Breast epithelium (tissue), 4 donors: ENCODE measurements at places on chromosomes 1 and 21. TPM values are rescaled to one million over a fixed set of nuclear protein-coding genes. Genes with fewer than 3 reads are reported as not detected.

- H3K4me1 ChIP-seq: no peaks in the 10 kb centered on the region
- no peak overlapping the region for H3K4me3 ChIP-seq
- no peak for DNase-seq
- peaks cover 4% of the 10 kb centered on the region for H3K36me3 ChIP-seq
- H3K27ac ChIP-seq: no peak overlapping the region
Measured at GRCh38 chr1:10337436-10337835, 61.4 kb upstream of the PGD start.

DNA sequence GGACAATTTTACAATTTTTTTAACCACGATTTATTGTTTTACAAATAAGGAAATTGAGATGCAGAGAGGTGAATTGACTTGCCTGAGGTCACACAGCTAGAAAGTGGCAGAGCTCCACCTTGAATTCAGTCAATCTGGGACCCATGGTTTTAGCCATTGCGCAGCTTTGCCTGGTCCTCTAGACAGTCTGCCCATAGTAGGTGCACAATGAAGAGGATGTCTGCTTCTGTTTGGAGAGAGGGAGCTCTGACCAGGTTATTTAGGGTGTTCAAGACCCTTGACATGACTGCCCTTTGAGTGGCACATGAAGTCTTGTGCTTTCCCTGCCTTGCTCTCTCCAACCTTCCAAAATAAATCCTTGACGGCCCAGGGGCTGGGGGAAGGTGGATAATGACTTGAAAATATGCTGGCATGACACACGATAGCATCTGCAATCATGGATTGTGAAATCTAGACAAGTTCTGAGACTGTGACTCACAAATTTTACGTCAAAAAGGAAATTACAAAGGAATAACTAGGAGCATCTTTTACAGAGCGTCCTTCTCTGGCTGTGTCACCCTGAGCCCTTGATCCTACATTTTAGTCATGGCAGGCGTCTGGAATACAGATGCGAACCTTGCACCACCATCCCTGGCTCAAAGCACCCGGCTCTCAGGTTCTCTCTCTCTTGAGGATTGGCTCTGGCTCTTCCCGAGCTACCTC lies 26.2 kb upstream of the ID3 start:
- H3K4me3 ChIP-seq: no peak overlapping the region
- no peaks in the 10 kb centered on the region for H3K27me3 ChIP-seq
- H3K4me1 ChIP-seq: no peaks in the 10 kb centered on the region
- no peaks in the 10 kb centered on the region for H3K36me3 ChIP-seq

DNA sequence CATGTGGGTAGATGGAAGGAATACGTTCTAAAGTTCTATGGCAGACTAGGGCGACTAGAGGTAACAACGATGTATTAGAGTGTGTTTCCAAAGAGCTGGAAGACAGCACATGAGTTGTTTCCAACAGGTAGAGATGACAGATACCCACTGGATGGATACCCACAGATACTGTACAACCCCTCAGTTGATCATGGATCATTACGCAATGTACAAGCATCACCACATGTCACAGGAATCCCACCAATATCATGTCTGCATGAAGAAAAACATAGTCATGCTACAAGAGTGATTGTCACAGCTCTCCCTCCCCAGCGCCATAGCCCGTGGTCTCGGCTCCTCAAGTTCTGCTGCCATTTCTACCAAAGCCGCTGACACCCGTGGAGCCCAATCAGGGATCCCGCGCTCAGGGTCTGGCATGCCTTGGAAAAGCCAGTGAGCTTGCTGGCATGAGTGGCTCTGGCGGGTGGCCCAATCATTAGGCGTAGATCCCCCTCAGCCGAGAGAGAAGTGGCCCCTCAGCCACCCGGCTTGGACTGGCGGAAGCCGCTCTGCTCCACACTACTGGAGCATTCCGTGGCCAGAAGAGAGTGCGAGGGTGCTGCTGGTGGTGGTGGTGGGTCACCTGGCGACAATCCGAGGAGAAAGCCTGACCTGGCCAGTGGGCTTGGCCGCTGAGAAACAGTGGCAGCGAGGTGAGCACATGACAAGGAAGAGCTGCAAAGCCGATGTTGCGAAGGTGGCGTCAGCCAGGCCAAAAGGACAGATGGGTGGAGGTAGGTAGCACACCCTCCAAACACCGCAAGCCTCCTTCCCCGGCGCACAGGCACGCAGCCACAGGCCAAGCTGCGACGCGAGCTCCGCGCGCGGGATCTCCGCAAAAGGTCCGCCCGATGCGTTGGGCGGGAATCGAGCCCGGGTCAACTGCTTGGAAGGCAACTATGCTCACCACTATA lies 65.7 kb upstream of the FCGR2A start:
- H3K27me3 ChIP-seq: peaks cover 26% of the 10 kb centered on the region
- H3K4me3 ChIP-seq: peak overlapping the region; percentile 74
- no peaks in the 10 kb centered on the region for H3K4me1 ChIP-seq
- H3K27ac ChIP-seq: no peak overlapping the region
- H3K36me3 ChIP-seq: no peaks in the 10 kb centered on the region

DNA sequence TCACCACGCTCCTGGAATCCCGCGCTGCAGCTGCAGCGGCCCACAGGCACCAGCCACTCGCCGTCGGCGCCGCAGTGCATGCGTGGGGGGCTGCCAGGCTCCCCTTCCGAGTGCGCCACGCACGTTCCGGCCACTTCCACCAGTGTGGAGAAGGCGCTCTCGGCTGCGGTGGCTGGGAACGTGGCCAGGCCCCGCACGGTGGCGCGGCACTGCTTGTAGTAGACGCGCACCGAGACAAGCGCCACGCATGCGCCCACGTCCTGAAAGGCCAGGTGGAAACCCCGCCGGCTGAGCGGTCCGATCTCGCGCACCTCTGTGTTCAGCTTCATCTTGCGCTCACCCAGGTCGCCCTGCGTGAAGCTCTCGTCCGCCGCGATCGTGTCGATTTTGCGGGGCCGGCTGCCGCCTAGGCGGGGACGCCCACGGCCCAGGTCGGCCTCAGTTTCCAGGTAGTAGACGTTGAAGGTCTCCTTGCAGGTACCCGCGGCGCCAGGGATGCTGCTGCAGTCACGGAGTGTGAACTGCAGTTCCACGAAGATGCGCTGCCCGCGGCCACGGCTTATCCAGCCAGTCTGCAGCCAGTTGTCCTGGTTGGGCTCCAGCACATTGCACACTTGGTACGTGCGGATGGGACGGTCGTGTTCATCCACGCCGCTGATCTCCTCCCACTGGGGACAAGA lies 3.4 kb downstream of the EPHA10 start:
- peaks cover 5% of the 10 kb centered on the region for H3K27me3 ChIP-seq
- no peak overlapping the region for H3K4me3 ChIP-seq
- no peaks in the 10 kb centered on the region for H3K36me3 ChIP-seq

GRCh38 chr1:46491443-46492268 lies 2.0 kb downstream of the DMBX1 start:
- no peak overlapping the region for H3K27ac ChIP-seq
- H3K27me3 ChIP-seq: peaks cover 87% of the 10 kb centered on the region
- no peak for DNase-seq
- H3K4me1 ChIP-seq: peaks cover 6% of the 10 kb centered on the region

GRCh38 chr1:227559499-227559898 lies 3.9 kb upstream of the ZNF678 start:
- DNase-seq: no peak
- H3K36me3 ChIP-seq: no peaks in the 10 kb centered on the region
- no peaks in the 10 kb centered on the region for H3K4me1 ChIP-seq
- no peak overlapping the region for H3K4me3 ChIP-seq

DNA sequence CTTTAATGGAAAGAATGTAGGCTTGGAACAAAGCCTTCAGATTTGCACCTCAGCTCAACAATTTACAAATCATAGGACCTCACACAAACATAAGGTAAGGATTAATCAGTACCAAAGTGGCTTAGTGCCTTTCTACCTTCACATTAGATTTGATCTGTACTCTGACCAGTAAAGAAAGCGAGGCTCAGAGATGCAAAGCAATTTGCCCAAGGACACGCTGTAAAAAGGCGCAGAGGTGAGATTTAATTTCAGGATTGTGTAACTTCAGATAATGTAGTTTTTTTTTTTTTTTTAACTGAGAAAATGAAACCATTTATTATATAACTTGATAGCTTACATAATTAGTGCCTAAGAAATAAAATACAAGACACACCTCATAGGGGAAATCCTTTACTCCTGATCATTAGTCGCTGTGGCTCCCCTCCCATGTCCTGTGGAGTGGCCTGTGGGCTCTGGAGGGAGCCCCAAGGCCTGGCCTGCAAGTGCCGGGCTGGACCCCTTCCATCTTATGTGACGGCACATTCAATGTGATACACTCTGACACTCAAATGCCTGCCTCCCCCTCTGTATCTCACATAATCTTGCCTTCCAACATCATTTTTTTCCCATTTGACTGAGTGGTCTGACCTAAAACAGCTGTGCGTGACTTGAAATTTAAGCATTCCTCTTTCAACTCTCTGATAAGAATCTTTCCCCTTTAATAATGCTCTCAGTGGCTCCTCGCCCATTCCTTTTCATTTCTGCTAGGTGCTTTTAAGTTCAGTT lies 426.5 kb upstream of the DAB1 start:
- H3K4me1 ChIP-seq: no peaks in the 10 kb centered on the region
- no peak overlapping the region for H3K4me3 ChIP-seq
- H3K36me3 ChIP-seq: no peaks in the 10 kb centered on the region

DNA sequence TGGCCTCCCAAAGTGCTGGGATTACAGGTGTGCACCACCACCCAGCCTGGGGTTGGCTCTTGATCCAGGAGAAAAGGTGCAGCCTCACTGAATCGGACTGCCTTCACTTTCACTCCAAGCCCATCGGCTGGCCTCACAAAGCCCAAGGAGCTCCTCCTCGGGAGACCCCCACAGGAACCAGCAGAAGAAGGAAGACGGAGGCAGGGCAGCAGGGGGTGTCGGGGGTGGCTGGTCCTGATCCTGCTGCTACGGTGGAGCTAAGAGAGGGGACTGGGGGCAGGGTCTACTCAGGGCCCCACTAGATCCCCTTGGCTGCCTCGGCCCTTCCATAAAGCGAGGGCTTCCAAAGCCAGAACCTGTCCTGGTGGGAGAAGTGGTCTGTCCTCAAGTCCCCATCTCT lies 93.9 kb downstream of the STUM start:
- peaks cover 5% of the 10 kb centered on the region for H3K4me1 ChIP-seq
- DNase-seq: no peak
- peak overlapping the region; percentile 51 for H3K27ac ChIP-seq
- no peaks in the 10 kb centered on the region for H3K36me3 ChIP-seq
- H3K4me3 ChIP-seq: no peak overlapping the region

- no peaks in the 10 kb centered on the region for H3K27me3 ChIP-seq
- H3K27ac ChIP-seq: no peak overlapping the region
- H3K4me3 ChIP-seq: no peak overlapping the region
- H3K4me1 ChIP-seq: no peaks in the 10 kb centered on the region
Measured at GRCh38 chr1:26378088-26378878, 5.7 kb upstream of the ZNF683 start.

DNA sequence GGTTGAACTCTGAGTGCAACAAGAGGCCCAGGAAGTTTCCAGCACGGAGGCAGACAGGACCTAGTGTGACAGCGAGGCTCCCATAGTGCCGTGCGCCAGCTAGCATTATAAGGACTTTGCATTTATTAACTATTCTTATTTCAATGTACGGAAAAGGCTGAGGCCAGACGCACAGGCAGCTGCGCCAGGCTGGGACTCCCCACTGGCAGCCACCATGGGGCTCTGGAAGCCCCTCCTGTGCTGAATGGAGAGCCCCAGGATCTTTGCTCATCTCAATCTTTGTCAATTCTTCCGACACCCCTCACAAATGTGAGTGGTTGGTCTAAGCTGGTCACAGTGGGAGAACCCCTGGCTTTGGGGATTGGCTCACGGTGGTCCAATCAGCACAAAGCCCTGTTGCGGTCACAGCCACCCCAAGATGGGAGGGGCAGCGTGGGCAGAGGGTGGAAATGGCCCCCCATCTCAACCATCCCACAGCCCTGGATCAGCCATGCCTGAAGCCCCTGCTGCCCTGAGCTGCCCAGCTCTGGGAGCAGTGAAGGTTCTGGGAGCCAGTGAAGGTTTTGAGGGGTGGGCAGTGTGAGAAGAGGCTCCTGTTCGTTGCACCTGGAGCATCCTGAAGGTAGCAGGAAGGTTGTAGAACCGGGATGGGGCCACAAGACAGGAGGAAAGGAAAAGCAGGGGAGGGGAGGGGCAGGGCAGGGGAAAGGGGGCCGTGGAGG lies 59.5 kb upstream of the ADARB1 start:
- DNase-seq: no peak
- no peaks in the 10 kb centered on the region for H3K27me3 ChIP-seq
- H3K27ac ChIP-seq: no peak overlapping the region
- H3K4me3 ChIP-seq: no peak overlapping the region

The S100A7A gene
- not detected for total RNA-seq

The AKR7A3 gene
- total RNA-seq: 7.9 TPM

The DNM3 gene
- total RNA-seq: 6.6 TPM

The WDTC1 gene
- 33.4 TPM for total RNA-seq

The S100A9 gene
- 208 TPM for total RNA-seq

The SELL gene
- 2.0 TPM for total RNA-seq

The IFFO2 gene
- total RNA-seq: 34.4 TPM
